ENCODE measurements at places on chromosomes 4 and X.

- no peak for DNase-seq
Observed at GRCh38 chrX:81875800-81876199, 673.9 kb downstream of the SH3BGRL start.

GRCh38 chr4:100061835-100062234 is 111.8 kb upstream of the H2AZ1 start:
- no peak for DNase-seq

- DNase-seq = no peak
Observed at GRCh38 chr4:145881576-145881975, 57.0 kb downstream of the ZNF827 start.

DNA sequence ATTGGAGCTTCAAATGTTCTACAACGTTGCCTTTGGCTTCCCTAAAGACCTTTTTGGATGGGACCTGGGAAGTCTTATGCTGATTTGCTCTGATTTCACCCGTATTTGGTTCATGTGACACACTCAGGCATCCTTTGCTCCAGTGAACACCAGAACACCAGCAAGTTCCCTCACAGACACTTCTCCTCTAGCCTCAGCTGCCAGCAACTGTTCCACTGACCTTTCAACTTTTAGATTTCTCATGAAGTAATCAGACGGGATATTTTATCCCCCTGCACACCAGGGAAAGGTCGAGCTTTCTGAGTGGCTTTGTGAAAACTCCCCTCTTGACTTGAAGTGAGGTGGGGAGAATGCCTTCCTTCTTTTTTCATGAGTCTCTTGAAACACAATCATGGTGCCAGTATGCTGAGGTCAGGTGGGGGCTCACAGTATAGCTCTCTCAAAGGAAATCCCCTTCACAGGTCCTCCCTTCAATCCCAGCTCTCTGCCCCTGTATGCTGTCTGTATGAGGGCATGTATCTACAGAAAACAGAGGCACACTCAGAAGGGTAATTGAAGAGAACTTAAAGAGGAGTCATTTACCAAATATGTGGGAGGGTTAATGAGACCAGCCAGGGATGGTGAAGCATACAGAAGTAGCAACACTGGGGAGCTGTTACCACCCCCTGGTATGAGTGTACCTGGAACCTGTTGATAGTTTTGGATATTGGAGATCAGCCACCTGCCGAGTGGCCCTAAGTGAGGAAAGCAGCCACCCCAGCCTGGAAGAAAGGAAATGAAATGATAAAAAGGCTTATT is 62.7 kb downstream of the FGFBP1 start:
- DNase-seq = no peak

DNA sequence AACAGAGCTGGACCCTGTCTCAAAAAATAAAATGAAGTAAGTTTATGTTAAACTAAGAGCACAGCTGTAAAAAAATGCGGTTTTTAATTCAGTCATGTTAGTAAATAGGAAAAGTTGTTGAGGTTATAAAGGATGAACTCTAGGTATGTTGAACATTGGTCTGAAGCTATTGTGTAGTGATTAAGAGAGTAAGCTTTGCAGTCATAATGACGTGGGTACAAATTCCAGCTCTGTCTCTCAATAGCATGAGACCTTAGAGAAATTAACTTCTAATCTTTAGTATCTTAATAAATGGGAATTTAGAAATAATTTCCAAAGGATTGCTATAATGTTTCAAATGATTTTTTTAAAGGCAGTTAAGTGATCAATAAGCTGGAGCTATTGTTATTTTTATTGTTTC is 2.9 kb upstream of the YTHDC1 start:
- DNase-seq = no peak

DNA sequence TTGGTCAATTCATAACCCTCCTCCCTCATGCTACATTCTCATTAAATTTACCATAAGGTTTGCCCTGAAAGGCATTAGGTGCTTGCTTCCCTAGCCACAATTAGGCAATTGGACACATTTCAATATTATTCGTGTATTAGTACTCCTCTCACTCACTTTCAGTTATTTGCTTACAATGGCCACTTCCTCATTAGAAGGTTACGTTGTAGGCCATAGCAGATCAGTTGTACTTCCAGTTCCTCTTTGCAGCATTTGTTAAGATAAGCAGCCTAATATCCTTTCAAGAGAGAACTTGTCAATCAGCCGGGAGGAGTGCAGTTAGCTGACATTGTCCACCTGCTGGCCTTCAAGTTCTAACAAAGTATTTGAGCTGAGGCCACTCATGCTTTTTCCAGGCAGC is 1017.2 kb downstream of the PCDH7 start:
- no peak for DNase-seq

- no peak for DNase-seq
Observed at GRCh38 chrX:132125906-132126305, 1.9 kb downstream of the FRMD7 start.

GRCh38 chr4:31104043-31104442 is 383.9 kb downstream of the PCDH7 start:
- no peak for DNase-seq

GRCh38 chr4:37970702-37971101 is 10.5 kb downstream of the PTTG2 start:
- no peak for DNase-seq

GRCh38 chr4:183244506-183244905 is 75.6 kb downstream of the CLDN22 start:
- DNase-seq = no peak

- DNase-seq = no peak
Observed at GRCh38 chr4:71380788-71381187, 42.0 kb downstream of the SLC4A4 start.

DNA sequence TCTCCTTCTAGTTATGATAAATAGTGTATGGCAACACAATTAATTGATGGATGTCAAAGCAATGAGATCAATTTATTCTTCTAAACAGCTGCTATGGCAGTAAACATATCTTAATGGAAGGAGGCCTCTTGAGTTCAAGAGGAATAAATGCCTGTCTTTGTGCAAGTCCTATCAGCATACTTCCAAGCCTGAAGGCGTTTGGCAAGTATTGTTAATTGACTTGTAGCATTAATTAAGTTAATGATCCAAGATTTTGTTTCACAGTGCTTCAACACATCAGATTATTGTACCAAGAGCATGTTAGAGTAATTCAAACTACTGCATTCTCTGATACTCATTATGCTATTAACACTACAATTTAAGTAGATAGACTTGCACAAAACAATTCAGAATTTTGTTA is 144.8 kb downstream of the FAT4 start:
- no peak for DNase-seq

GRCh38 chrX:125202591-125203248 is 117.0 kb upstream of the TEX13C start:
- DNase-seq = no peak

- DNase-seq = no peak
Observed at GRCh38 chr4:53120778-53121177, 245.1 kb downstream of the SCFD2 start.

GRCh38 chrX:149504226-149504914 is 736 bp downstream of the IDS start:
- DNase-seq = no peak

- DNase-seq = no peak
Observed at GRCh38 chrX:56025872-56026571, 206.1 kb upstream of the KLF8 start.

DNA sequence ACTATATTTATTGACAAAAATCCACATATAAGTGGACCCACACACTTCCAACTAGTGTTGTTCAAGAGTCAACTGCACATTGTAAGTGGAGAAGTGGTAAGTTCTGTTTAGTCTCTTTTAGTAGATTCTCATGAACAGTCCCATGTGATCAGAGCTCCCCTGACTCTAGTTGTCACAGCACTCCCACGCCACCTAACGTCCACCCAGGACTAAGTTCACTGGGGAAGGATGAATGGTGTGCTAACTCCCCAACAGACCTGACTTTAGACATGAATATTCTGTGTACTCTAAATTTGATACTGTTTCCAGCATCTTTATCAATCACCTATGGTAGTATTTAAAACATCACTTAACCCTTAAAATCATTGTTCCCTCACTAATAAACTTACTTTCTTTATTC is 59.8 kb downstream of the PACRGL start:
- DNase-seq = no peak

- DNase-seq = no peak
Observed at GRCh38 chr4:19329631-19330030, 922.1 kb upstream of the SLIT2 start.

GRCh38 chrX:24398766-24399165 is 38.3 kb downstream of the SUPT20HL1 start:
- DNase-seq = no peak

DNA sequence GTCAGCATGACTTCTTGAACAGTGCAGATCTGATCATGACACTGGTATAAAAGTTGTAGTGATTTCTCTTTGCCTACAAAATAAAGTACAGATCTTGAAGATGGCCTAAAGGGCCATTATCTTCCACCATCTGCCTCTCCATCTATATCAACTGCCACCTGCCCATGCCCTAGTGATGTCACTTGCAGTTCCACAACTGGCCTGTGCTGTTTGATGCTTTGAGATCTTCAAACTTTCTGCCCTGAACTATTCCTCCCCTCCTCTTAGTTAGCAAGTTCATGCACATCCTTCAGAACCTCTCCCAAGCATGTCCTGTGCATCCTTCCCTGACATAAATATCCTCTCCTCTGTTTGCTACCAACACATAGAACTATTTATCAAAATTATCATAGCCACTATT is 217.0 kb downstream of the SOWAHB start:
- DNase-seq = no peak

DNA sequence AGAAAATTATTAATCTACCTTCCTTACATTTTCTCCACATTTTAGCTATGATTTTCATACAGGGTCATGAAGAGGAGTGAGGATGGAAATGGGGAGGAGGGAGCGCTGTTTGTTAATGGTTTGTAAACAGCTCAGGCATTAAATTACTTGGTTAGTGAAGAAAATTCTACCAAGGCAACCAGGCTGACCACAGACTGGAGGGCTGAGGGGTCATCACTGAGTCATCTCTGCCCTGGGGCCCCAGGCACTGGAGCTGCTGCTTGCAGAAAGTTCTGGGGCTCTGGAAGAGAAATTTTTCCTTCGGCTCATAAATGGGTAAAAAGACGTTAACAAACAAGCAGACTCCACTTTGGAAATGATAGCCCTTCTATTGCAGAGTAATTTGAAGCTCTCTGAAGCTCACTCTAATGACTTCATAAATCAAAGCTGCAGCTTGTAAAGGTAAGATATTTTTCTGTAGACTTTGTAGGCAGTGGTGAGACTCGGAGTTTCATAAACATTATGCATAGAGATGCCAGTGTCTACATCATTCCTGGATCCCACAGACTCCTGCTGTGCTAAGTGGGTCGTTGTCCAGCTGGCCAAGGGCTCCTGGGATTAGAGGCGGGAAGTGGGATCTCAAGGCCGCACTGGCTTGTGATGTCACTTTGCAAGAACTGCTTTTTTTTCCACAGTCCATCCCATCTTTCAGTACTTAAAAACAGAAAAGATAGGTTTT is 159.6 kb downstream of the PTTG2 start:
- no peak for DNase-seq

DNA sequence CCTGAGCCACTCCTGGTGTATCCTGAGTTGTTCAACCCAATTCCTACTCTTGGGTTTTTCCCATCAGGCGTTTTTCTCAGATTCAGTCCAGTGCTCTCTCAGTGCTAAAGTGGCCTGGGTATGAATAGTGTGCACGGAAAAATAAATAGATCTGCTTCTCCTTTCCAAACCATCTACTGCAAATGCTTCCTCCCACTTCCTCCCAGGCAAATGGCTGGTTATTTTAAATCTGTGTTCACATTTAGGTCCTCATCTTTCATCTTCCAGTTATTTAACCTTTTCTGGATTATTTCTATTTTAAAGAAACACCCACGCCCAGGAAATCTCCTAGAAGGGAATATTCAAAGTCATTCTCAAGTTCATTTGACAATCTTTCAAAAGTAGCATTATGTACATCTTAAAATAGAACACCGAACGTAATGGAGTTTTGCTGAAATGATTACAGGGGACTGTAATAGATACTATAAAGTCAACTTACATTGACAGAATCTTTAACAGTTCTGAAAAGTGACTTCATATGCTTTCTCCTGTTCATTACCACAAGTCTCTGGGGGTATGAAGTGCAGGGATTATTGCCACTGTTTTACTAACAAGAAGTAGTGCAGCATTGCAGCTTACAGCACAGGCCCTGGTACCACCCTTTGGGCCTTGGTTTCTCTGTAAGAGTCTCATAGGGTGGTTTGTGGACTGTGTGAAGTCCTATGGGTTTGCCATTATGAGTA is 66.3 kb downstream of the MED28 start:
- DNase-seq = no peak

GRCh38 chr4:102598762-102599374 is 97.7 kb downstream of the NFKB1 start:
- no peak for DNase-seq

DNA sequence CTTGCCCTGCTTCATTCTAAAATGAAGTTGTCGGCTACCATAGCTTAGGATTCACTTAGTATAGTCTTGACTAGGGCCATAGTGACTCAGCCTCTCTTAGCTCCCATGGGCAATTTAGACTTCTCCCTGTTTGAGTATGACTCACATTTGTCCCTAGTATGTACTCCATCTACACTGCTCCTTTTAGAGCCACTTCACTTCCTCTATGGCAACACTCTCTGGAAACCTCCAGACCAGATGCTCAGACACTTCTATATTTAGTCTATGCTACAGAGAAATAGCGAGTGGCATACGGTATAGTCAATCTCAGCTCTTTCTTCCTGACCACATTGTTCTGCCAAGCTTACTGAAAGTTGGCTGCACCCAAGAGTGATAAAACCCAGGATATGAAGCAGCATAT is 11.2 kb downstream of the MEPE start:
- DNase-seq = no peak

DNA sequence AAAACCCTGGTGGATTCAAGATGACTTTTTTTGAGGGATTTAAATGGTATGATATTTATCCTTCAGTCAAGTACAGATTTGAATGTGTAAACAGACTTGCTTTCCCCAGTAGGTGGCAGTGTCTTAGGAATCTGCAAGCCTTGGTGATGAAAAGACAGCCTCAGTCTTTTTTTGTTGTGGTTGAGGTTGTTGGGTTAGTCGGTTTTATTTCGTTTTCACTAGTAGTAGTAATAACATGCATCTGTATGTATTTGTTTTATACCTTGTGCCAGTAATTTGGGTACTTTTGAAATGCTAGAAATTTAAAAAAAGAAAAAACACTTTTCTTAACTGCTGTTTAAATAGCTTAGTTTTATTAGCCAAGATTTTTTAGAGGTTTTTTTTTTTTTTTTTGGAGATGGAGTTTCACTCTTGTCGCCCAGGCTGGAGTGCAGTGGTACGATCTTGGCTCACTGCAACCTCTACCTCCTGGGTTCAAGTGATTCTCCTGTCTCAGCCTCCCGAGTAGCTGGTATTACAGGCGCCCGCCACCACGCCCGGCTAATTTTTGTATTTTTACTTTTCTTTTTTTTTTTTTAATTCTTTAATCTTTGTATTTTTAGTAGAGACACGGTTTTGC is 39.2 kb downstream of the COPS4 start:
- no peak for DNase-seq
